Occipital lobe (tissue), 3 donors: ENCODE measurements at places on chromosomes 11 and 22.

DNA sequence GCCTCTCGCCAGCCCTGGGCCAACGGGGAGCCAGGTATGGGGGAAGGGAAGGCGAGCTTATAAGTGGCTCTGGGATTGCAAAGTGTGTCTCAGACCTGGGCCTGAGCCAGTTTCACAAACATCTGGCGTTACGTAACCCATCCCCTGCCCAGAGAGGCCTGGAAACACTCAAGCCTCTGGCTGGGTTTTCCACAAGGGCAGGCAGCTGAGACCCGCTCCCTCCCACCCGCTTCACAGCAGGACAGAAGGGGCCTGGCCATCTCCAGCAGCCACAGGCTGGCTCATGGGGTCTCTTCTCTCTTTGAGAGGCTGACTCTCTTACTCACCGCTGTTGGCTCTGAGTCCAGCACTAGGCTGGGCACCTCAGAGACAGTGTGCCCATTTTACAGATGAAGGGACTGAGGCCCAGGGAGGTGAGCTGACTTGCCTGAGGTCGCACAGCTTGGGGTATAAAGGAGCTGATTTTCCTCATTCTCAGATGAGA lies 44.5 kb downstream of the TRIOBP start:
- DNase-seq: no peak

- no peak for DNase-seq
These were observed 20.5 kb downstream of the ZNF280B start for GRCh38 chr22:22487869-22488597.

GRCh38 chr11:13884158-13884799 lies 78.2 kb upstream of the SPON1 start:
- DNase-seq: no peak

GRCh38 chr11:124602193-124602592 lies 9.0 kb upstream of the PANX3 start:
- DNase-seq: no peak

DNA sequence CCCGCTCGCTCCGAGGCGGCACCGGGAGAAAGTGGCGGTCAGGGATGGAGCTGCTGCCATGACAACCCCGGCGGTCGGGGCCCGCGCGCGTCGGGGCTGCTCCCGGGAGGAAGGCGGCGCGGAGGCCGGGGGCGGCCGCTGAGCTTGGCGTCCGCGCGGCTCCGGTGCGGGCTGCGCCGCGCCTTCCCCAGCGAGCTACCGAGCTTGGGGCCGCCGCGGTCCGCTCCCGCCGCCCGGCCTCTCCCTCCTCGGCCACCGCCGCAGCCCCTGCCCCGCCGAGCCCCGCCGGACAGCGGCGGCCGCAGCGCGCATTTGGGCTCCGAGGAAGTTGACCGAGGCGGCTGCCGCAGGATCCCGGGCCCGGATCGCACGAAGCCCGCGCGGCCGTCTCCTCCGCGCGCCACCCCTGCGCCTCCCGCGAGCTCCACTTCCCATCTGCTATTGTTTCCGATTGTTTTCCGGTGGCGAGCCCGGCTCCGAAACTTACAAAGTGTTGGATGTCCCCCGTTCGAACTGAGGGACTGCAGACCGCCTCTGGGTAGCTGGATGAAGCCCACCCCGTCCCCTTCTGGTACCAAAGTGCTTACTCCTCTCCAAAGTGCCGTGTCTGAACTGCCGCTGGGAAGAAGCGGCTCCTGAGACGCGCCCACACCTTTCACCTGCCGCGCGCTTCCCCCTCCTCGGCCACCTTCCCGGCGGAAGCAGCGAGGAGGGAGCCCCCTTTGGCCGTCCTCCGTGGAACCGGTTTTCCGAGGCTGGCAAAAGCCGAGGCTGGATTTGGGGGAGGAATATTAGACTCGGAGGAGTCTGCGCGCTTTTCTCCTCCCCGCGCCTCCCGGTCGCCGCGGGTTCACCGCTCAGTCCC lies 540.3 kb downstream of the NTM start:
- no peak for DNase-seq

DNA sequence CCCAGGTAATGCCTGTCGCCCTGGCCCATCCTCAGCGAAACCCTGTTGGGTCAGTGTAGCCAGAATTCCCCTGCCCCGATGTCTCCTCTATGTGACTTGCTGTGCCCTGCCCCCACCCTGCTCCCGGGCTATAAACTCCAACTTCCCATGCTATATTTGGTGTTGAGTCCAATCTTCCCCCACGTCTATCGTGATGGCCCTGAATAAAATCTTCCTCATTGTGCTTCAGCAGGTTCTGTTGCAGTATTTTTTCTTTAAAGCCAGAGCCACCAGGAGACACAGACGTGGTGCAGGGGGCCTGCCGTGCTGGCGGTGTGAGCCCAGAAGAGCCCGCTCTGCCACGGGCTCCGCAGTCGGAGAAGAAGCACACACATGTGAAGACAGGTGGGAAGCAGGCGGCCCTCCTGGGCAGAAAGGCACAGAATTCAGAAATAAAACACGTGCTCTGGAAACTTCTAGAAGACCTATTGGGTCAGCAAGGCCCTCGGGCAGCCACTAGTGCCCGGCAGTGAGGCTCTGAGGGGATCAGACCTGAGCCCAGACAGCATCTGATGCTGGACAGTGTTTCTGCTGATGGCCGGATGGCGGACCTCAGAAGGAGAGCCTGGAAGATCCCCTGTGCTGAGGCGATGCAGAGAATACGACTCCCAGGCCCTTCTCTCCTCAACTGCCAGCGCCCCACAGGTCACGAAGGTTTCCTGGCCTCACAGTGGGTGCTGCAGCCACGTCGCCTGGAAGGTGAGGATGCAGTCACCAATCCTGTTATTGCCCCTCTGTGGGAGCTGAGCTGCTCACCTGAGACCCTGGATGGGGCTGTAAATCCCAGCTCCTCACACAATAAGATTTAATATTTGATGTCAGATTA lies 501.9 kb downstream of the BRD1 start:
- DNase-seq: no peak

- DNase-seq: no peak
These were observed 34.0 kb upstream of the FADD start for GRCh38 chr11:70169127-70169526.

DNA sequence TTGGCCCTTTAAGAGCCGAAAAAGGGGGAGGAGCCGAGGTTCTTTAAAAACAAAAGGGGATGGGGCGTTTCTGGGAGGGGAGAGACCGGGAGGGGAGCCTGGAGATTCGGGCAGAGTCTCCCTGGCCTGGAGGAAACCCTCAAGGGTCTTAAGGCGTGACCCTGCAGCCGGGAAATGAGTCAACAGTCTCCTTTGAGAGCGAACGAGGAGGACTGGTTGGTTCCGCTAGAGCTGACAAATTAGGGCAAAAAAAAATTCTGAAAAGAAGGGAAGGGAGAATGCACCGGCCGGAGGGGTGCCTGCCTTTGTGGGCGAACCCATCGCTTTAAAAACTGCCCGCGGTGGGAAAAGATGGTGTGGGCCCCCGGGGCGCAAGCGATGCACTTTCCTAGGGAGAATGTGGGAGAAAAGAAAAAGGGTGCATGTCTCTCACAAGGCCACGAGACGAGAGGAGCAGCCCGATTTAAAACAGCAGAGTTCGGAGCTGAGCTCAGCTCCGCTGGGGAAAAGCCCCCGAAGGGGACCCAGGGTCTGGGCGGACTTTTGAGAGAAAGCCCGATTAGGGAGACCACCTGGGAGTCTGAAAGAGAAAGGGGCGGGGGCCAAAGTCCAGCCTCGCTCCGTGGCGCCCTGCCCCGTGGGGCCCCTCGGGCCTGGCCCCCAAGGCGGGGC lies 874 bp downstream of the ZFTA start:
- peak; percentile 65 for DNase-seq

DNA sequence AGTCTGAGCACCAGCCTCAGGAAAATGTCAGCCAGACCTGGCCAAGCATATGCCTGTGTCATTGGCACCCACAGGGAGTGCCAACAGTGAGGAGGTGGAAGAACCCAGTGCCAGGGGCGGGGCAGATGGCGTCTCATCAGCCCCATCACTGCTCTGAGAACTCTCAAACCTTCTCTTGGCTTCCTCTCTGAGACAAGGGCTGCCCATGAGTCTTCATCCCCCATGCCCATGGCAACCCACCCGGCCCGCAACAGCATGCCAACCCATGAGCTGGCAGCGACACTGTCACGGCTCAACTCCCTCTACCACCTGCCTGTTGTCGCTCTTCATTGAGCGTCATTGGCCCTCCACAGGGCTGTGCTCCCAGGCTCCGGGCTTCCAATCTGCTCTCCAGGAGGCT lies 340.5 kb downstream of the BUD13 start:
- no peak for DNase-seq

- peak; percentile 6 for DNase-seq
These were observed 40.2 kb downstream of the F2 start for GRCh38 chr11:46759196-46759595.

- DNase-seq: no peak
These were observed 22.3 kb downstream of the ARHGAP42 start for GRCh38 chr11:100709233-100709957.

GRCh38 chr22:45007391-45008185 lies 2.2 kb downstream of the PHF21B start:
- no peak for DNase-seq

DNA sequence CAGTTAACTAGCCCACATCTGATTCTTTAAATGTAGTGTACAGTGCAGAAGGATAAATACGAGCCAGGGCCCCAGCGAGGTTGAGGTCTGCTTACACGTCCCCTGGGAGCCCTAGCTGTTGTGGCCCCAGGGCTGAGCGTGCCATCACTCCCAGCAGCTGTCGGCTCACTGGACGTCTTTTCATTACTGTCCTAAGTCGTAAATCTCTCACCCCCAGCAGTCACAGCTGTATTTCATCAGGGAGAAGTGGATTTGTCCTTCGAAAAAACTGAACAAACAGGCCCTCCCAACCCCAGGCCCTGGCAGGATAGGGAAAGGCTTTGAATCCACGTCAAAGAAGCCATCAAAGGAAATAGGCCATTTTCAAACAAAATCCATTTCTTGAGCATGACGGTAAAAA lies 110.4 kb upstream of the CSNK2A3 start:
- DNase-seq: no peak

GRCh38 chr11:111344032-111344431 lies 35.0 kb downstream of the POU2AF1 start:
- no peak for DNase-seq

DNA sequence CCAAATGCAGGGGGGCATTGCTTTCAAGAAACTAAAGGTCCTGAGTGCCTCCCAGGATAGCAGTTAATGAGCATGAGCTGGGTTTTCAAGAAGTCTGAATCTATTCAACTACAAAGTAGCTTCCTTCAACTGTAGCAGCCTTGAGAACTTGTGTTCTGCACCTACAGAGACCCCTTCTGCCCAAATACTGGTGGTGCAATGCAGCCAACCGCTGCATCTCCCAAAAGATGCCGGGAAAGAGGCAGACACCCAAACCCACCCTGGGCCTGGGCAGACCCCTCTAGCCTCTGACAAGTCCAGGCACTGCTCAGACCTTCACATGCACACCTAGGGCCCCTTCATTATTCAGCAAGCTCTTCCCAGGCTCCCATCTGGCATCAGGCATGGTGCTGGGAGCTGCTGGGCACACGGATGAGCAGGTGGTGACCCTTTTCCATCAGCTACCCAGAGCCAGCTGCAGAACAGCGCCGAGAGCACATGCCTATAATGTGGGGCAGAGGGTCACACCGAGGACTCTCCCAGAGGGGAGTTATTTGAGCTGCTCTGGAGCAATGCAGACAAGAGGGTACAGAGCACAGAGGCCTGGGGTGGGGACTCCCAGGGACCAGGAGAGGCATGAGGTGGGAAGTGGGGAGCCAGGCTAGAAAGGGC lies 44.9 kb upstream of the ETS1 start:
- no peak for DNase-seq

- no peak for DNase-seq
These were observed 592.6 kb downstream of the ETS1 start for GRCh38 chr11:127994736-127995135.

- DNase-seq: no peak
These were observed 121.2 kb downstream of the NCAM1 start for GRCh38 chr11:113082341-113082955.

DNA sequence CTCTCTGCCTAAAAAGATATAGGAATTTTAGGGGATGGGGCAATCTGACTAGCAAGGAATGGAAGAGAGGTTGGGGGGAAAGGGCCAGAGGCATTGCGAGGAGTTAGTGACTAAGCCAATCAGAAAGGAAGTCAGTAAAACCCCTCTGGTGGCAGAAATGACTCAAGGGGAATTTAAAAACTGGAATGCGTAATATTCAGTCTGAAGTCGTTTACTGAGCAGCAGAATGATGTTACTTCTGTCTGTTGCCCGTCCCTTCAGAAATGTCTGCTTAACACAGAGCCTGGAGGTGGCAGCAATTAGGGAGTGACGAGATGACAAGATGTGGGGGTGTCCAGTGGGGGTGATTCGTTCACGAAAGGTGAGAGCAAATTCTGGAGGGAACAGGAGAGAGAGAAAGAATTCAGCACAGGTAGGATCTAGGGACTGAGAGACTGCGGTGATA lies 107.7 kb upstream of the CLMP start:
- no peak for DNase-seq

DNA sequence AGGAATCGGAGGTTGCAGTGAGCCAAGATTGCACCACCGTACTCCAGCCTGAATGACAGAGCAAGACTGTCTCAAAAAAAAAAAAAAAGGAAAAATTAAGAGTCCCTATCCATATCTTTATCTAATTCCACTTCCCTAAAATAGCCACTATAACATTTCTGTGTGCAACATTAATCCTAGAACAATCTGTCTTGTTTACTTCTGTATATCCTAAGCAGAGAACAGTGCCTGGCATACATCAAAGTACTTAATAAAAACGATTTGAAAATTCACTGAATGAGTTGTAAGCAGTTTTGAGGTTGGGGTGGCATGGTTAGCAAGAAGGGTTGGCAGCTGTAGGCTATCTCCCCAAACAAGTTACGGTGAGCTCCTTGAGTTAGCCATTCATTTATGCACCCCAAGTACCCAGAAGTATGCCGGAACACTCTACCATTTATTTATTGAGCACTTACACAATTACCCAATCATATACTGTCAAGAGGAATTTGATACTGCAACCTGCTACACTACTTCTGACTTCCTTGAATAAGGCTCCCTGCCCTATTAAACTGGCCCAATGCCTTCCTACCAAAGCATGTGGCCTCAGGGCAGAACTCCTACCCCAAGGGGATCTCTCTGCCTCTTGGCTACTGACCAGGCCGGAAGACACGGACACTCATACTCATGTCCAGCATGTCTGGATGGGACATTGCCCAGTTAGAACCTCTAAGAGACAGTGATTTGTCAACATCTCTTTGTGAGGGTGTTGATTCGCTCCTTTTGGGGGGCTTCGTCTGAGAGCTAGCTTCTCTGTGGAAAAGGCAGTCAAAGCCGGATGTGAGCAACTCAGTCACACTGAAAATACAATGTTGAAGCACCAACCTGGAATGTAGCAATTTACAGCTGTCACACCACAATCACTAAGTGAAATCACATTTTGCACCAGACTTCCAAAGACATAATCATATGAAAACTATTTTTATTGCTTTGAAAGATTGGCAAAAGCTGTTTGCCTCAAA lies 16.3 kb upstream of the TMEM41B start:
- no peak for DNase-seq

GRCh38 chr11:122701143-122701542 lies 45.6 kb downstream of the UBASH3B start:
- DNase-seq: no peak

DNA sequence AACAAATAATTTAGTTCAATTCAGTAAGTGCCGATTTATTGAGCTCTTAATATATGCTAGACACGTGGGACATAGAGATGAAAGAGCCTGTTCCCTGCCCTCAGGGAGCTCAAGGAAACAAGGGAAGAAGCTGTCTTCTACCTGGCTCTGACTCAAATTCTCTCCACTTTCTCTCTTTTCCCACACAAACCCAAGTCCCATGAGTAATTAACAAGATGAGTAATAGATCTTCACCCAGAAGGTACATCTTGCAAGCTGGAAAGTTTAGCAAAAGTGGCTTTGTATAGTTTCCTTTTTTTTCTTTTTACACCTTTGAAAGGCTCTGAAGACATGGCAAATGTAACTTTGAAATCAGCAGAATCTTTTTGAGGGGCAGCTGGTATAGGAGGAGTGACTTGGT lies 48.2 kb upstream of the CHST1 start:
- DNase-seq: no peak

- DNase-seq: no peak
These were observed 3.8 kb upstream of the WNT7B start for GRCh38 chr22:45980761-45981160.
